ENCODE measurements at places on chromosomes 1 and 21. TPM values are rescaled to one million over a fixed set of nuclear protein-coding genes. Genes with fewer than 3 reads are reported as not detected.

The MAP10 gene
- 1.7 TPM for polyA plus RNA-seq

The CLCNKA gene
- polyA plus RNA-seq, result not detected

The MPZ gene
- not detected for polyA plus RNA-seq

The APCS gene
- polyA plus RNA-seq, result not detected

The SLC50A1 gene
- 55.1 TPM for polyA plus RNA-seq

The APOBEC4 gene
- not detected for polyA plus RNA-seq

The AIRE gene
- not detected for polyA plus RNA-seq

The TEDDM1 gene
- not detected for polyA plus RNA-seq
